ENCODE measurements at places on chromosomes 13 and 19.

DNA sequence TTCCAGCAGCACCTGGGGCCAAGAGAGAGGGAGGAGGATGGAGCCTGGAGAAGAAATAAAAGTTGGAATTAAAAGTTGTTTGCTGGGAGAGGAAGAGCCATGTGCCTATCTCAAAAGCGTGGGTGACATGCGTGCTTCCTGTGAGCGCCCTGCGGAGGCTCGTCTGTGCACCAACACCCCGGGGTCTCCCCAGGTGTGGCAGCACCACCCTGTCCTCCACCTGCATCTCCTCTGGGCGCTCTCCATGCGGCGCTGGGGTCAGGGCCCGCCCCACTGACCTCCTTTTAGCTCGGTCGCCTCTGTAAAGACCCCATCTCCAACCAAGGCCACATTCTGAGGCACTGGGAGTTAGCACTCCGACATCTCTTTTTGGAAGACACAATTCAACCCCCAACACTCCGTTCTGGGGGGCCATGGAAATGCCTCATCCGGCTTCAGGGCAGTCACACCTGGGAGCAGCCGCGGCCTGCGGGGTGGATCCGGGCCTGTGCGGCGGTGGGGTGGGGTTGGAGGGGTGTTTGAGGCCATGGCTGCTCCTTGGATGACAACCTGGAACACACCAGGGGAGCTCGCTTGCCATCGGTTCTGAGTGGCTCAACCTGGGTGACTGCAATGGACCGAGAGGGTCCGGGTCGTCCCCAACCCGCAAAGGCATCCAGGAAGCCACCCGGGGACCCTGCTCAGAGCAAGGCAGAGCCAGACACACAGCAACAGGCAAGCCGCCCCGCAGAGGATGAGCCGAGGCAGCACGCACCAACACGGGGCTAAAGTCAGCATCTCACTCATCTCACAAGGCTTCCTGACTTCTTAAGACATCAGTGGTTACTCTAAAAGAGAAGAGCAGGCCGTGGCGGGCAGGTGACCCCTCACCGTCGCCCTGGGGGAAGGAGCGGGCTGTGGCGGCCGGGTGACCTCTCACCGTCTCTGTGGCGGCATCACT, 79.4 kb upstream of the MCF2L start:
- DNase-seq, result no peak

DNA sequence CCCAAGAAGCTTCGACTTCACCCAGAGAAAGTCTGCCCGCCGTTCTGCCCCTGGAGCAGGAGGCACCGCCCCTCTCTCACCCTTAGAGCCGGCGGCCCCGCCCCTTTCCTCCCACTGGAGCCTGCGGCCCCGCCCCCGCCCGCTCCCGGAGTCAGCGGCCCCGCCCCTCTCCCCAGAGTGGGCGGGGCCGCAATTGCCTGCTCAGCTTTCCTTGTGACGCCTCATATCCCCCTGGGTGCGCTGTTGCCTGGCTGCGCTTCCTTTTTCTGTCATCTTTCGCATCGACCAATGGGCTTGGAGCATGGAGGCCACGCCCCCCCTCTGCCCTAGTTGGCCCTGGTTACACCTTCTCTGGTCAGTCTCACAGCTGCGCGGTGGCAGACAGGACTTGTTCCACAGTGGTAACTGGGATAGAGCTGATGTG, 38.2 kb upstream of the ZNF492 start:
- no peak for DNase-seq

GRCh38 chr13:71864094-71864985, 2.7 kb downstream of the DACH1 start:
- DNase-seq, result no peak

- no peak for DNase-seq
Measured at GRCh38 chr13:111275995-111276618, 44.3 kb upstream of the TEX29 start.
